ENCODE measurements at places on chromosomes 1 and 21. TPM values are rescaled to one million over a fixed set of nuclear protein-coding genes. Genes with fewer than 3 reads are reported as not detected.

GRCh38 chr1:210754878-210755665 is 378.9 kb downstream of the KCNH1 start:
- no peak for DNase-seq

- no peak for DNase-seq
Observed at GRCh38 chr1:179770887-179771502, 27.9 kb downstream of the FAM163A start.

- DNase-seq, result peak; percentile 64
Observed at GRCh38 chr1:24932284-24932683, 2.2 kb upstream of the RUNX3 start.

Gene KRTAP7-1
- not detected for total RNA-seq
